Stimulated activated CD4-positive, alpha-beta T cell treated with anti-CD3 and anti-CD28 coated beads, TNF-alpha, amount 100 ng/mL, for 4 hours (primary cell): ENCODE measurements at places on chromosomes 2 and 18.

DNA sequence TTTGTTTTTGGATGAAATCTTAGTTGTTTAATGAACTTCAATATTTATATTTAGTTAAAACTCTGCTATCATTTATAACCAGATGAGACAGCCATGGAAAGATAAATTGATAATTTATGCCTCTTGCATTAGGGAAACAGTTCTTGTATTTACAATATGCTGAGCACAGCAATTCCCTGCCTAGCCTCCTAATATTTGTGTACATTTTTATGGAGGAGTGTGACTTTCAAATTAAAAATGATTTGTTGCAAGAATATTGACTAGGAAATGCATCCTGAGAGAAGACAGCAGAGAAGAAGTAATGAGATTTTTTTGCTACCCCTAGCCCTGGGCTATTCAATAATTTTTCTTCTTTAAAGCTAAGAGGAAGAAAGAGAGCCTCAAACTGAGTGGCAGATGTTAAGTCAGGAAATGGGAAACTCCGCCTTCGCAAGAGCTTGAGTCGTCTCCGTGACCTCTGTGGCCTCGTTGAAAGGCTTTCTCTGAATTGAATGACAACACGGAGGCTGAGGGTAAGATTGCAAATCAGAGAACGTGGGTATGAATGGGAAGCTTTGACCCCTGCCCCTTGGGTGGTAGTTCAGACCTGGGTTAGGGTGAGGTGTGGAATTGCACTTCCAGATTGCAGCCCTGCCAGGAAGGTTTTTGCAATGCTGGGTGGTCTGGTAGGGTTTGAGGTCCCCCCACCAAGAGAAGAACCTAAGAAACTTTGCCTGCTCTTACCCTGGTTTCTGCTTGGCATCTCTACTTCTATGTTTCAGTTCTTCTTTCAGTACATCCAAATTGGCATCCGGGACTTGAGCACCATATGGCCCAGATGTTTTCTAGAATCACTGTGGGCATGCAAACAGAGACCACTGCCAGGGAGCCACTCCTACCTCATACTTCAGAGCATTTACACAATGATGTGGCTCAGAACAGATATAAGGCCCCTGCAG, 210.3 kb upstream of the RBMS1 start:
- no peak for DNase-seq

DNA sequence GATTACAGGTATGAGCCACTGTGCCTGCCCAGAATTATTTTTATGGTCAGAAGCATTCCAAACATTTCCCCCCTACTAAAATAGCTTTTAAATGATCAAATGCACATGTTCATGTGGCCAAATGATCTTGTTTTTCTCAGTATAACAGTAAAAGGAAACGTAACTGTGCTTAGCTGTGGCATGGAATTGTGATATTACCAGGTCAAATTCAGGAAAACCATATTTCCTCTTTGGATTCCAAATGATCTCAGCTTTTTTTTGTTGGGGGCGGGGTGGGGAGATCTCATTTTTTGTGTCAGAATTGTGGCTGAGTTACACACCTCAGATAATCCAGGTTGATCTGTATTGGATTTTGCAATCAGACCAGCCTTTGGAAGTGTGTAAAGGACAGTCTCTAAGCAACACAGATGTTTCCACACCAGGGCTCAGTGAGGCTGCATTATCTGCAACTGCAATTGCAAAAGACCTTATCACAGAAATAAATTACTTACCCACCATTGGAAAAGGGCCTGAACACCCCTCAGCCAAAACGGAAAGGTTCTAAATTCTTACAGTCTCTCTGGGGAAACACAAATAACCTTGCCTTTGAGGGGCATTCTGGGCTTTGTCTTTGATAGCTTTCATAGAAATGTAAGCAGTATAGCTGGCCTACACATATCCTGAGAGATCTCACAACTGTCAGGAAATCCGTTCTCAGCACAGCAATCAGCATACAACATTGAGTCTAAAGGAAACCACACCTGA, 8.4 kb downstream of the CASP10 start:
- DNase-seq = no peak

- DNase-seq = no peak
These were observed 505.9 kb downstream of the CPS1 start for GRCh38 chr2:211062297-211062612.

DNA sequence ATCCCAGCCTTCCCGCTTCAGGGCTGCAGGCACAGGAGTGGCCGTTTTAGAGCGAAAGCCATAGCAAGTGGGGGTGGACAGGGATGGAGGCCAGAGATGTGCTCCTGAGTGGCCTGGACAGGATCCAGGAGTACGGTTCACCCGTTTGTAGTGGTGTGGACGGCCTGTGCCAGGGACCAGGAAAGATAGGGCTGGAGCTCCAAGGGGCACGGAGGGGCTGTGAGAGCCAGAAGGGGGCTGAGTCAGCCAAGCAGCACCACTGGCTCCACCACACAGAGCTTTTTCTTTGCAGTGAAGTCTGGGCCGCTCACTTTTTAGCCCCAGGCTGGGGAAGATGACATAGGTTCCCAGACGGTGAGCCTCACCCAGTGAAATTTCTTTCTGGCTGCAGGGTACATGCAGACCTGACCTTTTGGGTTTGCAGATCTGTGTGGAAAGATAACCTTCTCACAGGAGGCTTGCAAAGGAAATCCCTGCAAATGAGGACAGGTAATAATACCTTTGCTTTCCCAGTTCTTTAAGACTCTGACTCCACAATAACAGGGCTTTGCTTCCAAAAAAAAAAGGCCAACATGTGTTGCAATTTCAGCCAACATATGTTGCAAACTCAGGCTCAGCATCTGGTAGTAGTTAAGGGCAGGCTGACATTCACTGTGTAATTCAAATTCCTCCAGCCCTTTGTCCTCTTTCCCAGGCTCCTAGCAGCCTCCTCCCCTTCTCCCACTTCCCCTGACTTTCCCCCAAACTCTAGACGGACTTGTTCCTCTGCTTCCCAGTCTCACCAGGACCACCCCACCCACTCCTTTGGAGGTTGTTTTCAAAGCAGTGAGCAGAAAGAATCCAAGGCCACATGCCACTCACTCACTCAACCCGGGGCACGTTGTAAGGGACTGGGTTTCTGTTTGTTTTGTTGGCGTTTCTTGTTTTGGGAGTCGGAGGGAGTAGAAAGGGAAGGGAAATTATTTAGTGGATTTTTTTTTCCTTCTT, 20.3 kb upstream of the LAPTM4A start:
- no peak for DNase-seq

GRCh38 chr2:217632043-217632442, 370.8 kb downstream of the TNS1 start:
- no peak for DNase-seq

DNA sequence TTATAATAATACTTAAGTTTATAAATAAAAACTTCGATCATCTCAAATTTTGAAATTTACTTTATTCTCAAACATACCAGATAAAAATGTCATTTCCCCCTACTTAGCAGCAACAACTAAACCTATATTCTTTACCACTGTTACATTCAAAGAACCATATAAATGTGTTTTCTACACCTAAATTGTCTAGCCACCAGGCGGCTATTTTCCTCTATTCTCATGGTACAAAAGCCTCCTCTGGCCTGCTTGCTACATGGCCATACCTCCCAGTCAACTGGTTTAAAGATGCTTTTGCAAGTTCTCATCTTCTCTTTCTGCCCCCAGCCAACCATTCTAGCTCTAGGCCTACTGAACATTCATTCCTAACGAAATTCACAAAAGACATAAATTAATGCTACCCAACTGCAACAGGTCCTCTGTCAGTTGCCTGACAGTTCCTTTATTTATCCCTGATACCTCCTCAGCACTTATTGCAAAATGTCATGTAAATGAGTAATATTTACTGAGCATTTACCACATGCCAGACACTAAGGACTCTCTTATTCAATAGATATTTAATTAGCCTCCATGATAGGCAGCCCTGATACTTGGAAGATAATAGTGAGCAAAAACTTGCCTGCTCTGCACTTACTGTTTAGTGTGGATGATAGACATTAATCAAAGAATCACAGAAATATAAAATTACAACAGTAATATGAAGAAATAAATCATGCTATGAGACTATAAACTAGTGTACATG, 5.0 kb downstream of the C1D start:
- DNase-seq = no peak

- no peak for DNase-seq
These were observed 1012.4 kb upstream of the CRIM1 start for GRCh38 chr2:35343135-35343534.

DNA sequence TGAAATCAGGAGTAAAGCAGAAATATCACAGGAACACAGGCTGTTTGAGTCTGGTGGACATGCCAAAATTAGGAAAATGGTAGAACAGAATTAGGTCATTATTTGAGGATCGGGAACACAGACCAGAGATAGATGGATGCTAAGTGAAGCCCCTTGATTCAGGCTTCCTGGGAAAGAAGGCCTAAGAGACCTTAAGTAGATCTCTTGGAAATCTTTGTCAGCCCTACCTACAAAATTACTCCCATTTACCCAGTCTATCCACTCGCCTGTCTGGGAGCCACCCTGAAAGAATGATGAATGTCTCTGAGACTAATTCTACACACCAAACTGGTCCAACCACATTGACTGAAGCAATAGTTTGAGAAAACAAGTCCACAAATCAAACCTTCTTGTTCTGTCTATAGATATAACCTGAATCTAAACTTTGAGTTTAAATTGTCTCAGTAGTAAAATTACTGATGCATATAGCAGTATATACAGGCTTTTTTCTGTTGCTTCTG, 36.6 kb upstream of the TANK start:
- no peak for DNase-seq

GRCh38 chr18:35777039-35777438, 195.4 kb upstream of the RMP24 start:
- DNase-seq = no peak

- DNase-seq = no peak
These were observed 629.6 kb upstream of the FANCL start for GRCh38 chr2:58870704-58871103.

- DNase-seq = no peak
These were observed 201.2 kb downstream of the LRP1B start for GRCh38 chr2:141929331-141930252.

- DNase-seq = no peak
These were observed 72.2 kb downstream of the GALNT14 start for GRCh38 chr2:31066086-31066485.

GRCh38 chr2:6945087-6945813, 28.0 kb downstream of the RNF144A start:
- DNase-seq = no peak

GRCh38 chr18:27763936-27764335, 413.0 kb downstream of the CDH2 start:
- DNase-seq = no peak

DNA sequence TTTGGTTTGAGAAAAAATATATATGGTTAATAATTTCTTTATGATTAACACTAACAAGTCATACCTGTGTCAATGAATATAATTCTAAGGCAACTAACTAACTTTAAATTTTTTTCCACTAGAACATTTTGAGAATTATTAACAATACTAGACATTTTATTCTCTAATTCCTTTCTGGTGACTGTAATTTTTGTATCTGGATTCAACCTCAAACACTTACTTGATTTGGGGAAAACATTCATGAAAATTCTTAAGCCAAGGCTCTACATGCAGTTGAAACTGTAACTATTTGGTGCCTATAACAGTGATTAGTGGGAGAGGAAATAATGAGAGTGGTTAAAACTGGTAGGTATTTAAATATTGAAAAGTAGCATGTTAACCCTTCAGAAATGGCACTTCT, 546.5 kb upstream of the KLHL29 start:
- DNase-seq = no peak

- no peak for DNase-seq
These were observed 35.5 kb downstream of the ACVR1 start for GRCh38 chr2:157840568-157841156.

- no peak for DNase-seq
These were observed 384.7 kb upstream of the ACVR2A start for GRCh38 chr2:147460155-147460554.

GRCh38 chr2:45889620-45890370, 238.3 kb downstream of the PRKCE start:
- DNase-seq = no peak

- no peak for DNase-seq
These were observed 98.5 kb upstream of the SNTG2 start for GRCh38 chr2:852168-852567.

GRCh38 chr2:238104691-238105371, 4.7 kb downstream of the ESPNL start:
- no peak for DNase-seq

DNA sequence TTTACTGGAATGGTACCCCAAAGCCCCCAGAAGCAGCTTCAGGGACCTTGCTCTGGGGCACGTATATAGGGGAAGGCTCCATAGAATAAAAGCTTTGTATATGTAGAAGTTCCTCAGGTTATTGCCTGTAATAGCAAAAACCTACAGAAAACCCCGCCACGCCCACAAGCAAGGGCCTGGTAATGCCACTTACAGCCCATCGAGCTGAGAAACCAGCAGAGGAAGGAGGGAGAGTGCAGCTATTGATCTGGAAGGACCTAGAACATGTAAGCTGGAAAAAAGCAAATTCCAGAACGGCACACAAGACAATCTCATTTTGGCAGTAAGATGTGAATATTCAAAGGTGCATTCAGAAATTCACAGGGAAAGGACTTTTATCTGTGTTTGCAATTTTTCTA, 15.8 kb downstream of the HS1BP3 start:
- DNase-seq = no peak

GRCh38 chr2:120308038-120308910, 37.7 kb upstream of the INHBB start:
- no peak for DNase-seq

DNA sequence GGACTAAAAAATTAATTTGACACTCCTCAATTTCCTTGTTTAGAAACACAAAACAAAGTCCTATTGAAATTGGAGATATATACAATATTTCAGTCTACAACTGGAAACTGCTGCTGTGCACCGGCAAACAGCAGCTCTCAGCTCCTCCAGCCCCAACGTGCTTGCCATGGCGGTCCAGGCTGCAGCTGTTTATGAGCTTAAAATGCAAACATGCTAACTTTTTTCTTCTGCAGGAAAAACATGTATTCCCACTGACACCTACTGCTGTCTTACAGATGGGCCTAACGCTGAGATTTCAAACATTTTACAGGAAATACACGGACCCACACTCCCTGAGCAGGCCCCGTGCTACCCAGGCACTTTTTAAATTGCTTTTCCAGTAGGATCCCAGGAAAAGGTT, 195.5 kb downstream of the BCL11A start:
- no peak for DNase-seq

DNA sequence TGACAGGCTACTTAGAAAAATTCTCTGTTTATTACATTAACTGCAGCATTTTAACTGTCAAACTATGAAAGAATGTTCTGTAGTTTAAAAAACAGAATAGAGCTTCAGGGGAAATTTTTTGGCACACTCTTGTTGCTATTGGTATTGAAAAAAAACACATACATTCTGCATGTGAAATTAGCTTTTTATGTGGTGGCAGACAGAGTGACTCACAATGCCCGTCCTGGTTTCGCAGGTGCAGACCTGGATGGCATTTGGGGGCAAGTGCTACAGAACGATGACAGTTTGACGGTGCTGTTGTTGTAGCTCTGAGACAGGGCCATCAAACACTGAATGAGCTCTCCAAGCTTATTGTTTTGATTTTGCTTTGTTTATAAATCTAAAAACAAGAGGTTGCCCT, 105.0 kb upstream of the MAP3K20 start:
- no peak for DNase-seq

- no peak for DNase-seq
These were observed 47.0 kb downstream of the ACKR3 start for GRCh38 chr2:236616624-236617023.

- no peak for DNase-seq
These were observed 35.7 kb upstream of the ALPP start for GRCh38 chr2:232342635-232343565.
